ENCODE measurements at places on chromosomes 3 and 15.
A peak's percentile ranks its signal among the peaks of the same experiment; 100 is the strongest.

- DNase-seq, result peak; percentile 33
Observed at GRCh38 chr3:77620009-77620408, 580.1 kb downstream of the ROBO2 start.

- peak; percentile 71 for DNase-seq
Observed at GRCh38 chr3:170961616-170962400, 53.4 kb upstream of the EIF5A2 start.

- DNase-seq, result peak; percentile 32
Observed at GRCh38 chr3:65831733-65832425, 206.8 kb downstream of the MAGI1 start.

DNA sequence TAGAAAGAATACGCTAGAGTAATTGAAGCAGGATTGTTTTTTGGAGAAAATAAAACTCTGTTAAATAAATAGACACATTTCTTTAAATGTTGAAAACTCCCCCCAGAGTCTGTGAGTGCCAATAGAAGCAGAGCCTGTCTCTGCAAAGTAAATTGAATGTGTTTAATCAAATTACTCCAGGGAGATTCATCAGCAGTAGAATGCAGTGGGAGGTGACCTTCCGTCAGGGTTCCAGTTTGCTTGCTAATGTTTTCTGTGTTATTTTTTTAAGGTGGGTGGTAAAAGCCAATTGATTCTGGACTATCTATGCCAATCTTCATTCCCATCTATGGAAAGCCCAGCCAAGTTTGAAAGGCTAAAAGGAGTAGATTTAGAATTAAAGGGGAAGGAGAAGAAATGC is 612.4 kb upstream of the GRM7 start:
- DNase-seq, result no peak

- peak; percentile 96 for DNase-seq
Observed at GRCh38 chr3:40951636-40952035, 247.7 kb upstream of the CTNNB1 start.

- DNase-seq, result no peak
Observed at GRCh38 chr15:93266291-93266690, 177.3 kb upstream of the RGMA start.

DNA sequence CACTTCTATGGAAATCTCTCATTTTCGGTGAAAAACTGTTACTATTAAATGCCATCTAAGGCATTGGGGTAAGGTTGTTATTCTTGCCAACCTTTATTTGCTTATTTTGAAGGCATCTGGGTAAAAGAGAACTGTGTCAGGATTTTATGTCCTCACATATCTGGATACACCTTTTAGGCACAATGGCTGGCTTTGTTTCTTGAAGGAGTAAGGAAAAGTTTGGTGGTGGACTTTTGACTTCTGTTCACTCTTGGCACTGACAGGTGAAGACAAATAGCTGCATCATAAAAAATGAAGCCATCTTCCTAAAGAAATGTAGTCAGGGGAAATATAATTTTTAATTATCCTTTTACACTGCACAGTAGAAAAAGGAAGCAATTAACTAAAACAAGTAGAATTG is 310.0 kb downstream of the CNTN3 start:
- DNase-seq, result no peak

- DNase-seq, result peak; percentile 95
Observed at GRCh38 chr15:47196048-47196447, 521.3 kb upstream of the SEMA6D start.

GRCh38 chr15:35312344-35312743 is 227.2 kb upstream of the NANOGP8 start:
- no peak for DNase-seq

GRCh38 chr3:34260271-34261000 is 462.0 kb downstream of the PDCD6IP start:
- peak; percentile 81 for DNase-seq

DNA sequence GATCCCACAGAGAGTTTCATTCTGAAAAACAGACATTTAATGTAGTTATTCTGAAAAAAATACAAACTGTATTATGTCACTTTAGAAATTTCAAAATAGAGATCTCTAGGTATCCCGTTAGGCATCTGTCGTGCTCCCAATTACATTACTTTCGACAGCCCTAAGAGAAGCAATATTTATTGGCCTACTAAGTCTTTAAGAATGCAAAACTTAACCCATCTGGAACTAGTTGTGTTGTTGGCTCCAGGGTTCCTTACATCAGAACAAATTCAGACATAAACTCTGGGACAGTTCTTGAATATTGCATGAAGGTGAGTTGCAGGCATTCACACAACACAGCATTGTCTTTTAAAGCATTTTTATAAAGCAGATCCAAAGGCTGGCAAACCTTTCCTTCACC is 498.4 kb downstream of the FHIT start:
- DNase-seq, result no peak

GRCh38 chr3:197599089-197599765 is 43.5 kb upstream of the BDH1 start:
- peak; percentile 86 for DNase-seq

GRCh38 chr3:58256061-58256460 is 18.5 kb downstream of the ABHD6 start:
- no peak for DNase-seq

DNA sequence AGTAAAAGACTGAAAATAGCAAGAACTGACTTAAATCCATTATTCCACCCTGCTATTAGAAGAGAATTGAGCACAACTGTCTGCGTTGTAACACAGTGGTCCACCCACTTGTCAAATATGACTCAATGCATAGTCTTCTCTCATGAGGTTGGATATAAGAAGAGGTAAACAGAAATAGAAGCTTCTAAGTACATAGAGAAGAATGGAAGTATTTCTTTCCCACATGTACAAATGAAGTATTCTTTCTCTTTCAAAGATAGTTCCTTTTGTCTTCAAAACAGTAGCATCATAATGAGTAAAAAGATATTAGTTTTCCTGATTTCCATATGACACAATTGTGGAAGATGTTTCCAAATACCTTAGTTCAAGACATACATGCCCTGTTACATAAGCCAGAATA is 348.6 kb upstream of the CCDC54 start:
- no peak for DNase-seq

- DNase-seq, result no peak
Observed at GRCh38 chr15:62546628-62547027, 381.5 kb upstream of the C2CD4B start.

DNA sequence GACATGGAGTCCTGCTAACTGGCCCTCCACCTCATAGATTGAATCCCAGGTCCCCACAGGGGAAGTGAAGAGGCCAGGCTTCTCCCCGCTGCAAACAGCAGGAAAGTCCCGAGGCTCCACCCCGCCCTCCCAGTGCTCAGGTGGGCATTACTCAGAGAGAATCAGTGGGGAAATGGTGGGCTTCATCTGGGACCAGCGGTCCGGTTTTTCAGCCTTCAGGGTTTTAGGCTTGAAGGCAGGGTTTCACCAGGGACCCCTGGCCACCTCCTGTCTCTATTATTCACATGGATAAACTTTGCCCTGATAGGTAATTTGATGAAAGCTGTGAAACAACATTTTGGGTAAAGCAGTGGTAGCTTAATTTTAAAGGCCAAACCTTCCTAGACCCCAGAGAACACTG is 31.3 kb downstream of the MKRN3 start:
- DNase-seq, result no peak

- DNase-seq, result no peak
Observed at GRCh38 chr3:66527246-66527645, 26.4 kb upstream of the LRIG1 start.

Measured in choroid plexus epithelial cell (primary cell).